ENCODE measurements at places on chromosomes 1 and 21. TPM values are rescaled to one million over a fixed set of nuclear protein-coding genes. Genes with fewer than 3 reads are reported as not detected.

GRCh38 chr1:117795190-117795589, 134.2 kb downstream of the GDAP2 start:
- no peaks in the 10 kb centered on the region for H3K36me3 ChIP-seq
- no peak overlapping the region for H3K4me3 ChIP-seq
- no peaks in the 10 kb centered on the region for H3K27me3 ChIP-seq
- peaks cover 13% of the 10 kb centered on the region for H3K4me1 ChIP-seq
- H3K27ac ChIP-seq = no peak overlapping the region

DNA sequence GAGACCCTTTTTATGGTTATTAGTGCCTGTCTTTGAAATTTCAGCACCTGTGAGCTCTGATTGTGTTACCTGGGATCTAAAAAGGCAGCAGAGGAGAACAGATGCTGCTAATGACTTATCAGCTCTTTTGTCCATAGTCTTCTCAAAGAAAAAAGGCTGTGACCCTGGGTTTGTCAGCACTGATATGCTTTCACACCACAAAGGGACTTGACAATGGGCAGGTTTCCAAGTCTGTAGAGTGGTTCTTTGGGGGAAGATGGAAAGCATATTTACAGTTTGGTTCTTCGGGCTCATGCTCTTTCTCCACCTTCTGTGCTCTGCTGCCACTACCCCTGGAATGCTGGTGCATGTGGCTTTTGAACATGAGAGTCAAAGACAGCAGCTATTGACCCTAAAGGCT, 32.0 kb downstream of the DNAJC6 start:
- DNase-seq = no peak
- H3K4me1 ChIP-seq = no peaks in the 10 kb centered on the region
- H3K27ac ChIP-seq = no peak overlapping the region
- H3K4me3 ChIP-seq = no peak overlapping the region

DNA sequence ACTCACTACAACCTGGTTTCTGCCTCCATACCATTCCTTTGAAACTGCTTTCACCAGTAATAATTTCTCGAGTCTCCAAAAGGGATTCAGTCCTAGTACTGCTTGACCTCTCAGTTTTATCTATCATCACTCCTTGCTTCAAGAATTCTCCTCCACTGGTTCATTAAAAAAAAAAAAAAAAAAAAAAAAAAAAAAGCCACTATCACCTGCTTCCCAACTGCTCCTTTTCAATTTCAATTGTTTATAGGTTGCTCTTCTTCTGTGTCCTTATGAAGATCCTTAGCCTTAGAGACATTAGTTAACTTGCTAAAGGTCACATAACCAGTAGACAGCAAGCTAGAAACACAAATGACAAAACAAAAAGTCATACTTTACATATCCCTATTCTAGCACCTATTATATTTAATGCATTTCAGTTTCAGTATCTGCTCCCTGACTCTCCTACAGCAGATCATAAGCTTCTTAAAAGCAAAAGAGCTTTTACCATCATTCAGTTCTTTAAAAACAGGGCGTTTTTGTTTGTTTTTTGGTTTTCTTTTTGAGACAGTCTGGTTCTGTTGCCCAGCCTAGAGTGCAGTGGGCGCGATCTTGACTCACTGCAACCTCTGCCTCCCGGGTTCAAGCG, 7.1 kb downstream of the NRDC start:
- no peaks in the 10 kb centered on the region for H3K27me3 ChIP-seq
- no peak overlapping the region for H3K4me3 ChIP-seq
- no peak overlapping the region for H3K27ac ChIP-seq

DNA sequence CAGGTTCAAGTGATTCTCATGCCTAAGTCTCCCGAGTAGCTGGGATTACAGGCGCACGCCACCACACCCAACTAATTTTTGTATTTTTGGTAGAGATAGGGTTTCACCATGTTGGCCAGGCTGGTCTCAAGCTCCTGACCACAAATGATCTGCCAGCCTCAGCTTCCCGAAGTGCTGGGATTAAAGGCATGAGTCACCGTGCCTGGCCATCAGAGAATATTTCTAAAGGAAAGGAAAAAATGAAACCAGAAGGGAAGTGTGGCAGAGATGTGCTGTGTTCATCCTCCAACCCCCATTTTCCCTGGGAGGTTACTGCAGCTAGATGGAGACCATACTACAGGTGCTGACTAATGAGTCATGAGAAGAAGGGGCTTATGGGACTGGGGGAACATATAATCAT, 964.1 kb downstream of the TTLL7 start:
- DNase-seq = no peak
- H3K4me1 ChIP-seq = no peaks in the 10 kb centered on the region
- H3K36me3 ChIP-seq = no peaks in the 10 kb centered on the region
- no peak overlapping the region for H3K27ac ChIP-seq
- no peak overlapping the region for H3K4me3 ChIP-seq

DNA sequence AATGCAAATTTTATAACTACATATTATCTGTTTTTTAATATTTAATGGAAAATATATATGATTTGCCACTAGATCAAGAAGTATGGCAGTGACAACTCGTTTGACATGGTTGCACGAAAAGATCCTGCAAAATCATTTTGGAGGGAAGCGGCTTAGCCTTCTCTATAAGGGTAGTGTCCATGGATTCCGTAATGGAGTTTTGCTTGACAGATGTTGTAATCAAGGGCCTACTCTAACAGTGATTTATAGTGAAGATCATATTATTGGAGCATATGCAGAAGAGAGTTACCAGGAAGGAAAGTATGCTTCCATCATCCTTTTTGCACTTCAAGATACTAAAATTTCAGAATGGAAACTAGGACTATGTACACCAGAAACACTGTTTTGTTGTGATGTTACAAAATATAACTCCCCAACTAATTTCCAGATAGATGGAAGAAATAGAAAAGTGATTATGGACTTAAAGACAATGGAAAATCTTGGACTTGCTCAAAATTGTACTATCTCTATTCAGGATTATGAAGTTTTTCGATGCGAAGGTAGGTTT, 556 bp downstream of the IFI44 start:
- H3K36me3 ChIP-seq = no peaks in the 10 kb centered on the region
- DNase-seq = no peak
- H3K4me1 ChIP-seq = no peaks in the 10 kb centered on the region
- no peak overlapping the region for H3K27ac ChIP-seq

DNA sequence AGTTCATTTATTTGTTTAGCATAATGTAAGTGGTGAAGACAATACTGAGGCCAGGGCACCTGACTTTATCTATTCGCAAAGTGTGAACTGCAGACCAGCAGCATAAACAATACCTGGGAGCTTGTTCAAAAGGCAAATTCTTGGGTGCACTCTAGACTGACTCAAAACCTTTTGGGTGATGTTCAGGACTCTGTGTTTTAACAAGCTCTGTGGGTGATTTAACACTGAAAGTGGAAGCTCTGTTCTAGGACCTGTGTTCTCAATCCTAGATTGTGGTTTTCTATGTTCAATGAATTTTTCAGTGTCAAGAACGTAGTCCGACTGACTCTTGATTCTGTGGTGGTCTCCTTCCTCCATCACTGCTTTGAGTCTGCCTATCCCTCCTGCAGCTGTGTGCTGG, 71.9 kb downstream of the GPR88 start:
- H3K4me1 ChIP-seq = peaks cover 9% of the 10 kb centered on the region
- no peak for DNase-seq
- no peaks in the 10 kb centered on the region for H3K27me3 ChIP-seq
- H3K4me3 ChIP-seq = no peak overlapping the region

DNA sequence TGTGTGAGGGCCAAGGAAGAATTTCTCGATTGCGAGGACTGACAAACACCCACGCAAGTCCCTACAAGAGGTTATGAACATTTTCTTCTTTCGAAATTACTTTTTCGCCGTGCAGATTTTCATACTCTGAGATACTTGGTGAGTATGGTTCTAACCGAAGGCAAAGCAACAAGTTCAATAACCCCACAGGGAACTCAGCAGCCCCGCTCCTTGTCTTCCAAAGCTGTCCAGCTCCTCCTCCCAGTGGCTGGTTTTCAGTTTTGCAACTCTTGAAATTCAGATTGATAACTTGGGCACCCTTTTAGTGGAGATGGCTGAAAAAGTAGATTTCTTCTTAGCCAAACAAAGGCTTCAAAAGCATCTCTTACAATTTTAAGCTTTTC, 154.4 kb downstream of the SETD4 start:
- H3K4me3 ChIP-seq = no peak overlapping the region
- H3K36me3 ChIP-seq = no peaks in the 10 kb centered on the region
- no peak overlapping the region for H3K27ac ChIP-seq
- DNase-seq = no peak
- no peaks in the 10 kb centered on the region for H3K27me3 ChIP-seq

DNA sequence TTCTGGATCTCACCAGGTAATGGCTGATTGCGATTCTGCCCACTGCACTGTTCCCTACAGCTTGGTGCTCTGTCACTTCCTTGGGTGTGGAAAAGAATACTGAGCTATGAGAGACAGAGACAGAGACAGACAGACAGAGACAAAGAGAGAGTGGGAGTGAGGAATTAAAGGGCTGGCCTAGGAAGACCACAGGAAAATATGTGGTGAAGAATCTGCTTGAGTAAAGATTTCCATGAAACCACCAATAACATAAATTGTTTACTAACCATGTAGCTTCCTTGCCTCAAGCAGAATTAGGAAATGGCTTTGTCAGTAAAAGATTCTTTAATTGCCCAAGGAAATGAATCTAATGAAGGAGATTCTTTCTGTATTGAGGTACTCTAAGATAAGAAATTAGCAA, 54.4 kb downstream of the MPZL1 start:
- H3K4me3 ChIP-seq = no peak overlapping the region
- peak overlapping the region; percentile 90 for H3K27ac ChIP-seq
- DNase-seq = peak; percentile 62
- peaks cover 8% of the 10 kb centered on the region for H3K4me1 ChIP-seq

Gene TDRD5
- not detected for total RNA-seq

Gene CSF1
- total RNA-seq = 9.4 TPM

Gene RASSF5
- total RNA-seq = 0.18 TPM

Gene GNAI3
- 25.0 TPM for total RNA-seq
